ENCODE measurements at places on chromosomes 6 and 20. TPM values are rescaled to one million over a fixed set of nuclear protein-coding genes. Genes with fewer than 3 reads are reported as not detected.

GRCh38 chr6:33702345-33702977, 9.0 kb downstream of the UQCC2 start:
- peak; percentile 14 for DNase-seq

GRCh38 chr6:313087-313486, 20.8 kb downstream of the DUSP22 start:
- DNase-seq, result no peak

DNA sequence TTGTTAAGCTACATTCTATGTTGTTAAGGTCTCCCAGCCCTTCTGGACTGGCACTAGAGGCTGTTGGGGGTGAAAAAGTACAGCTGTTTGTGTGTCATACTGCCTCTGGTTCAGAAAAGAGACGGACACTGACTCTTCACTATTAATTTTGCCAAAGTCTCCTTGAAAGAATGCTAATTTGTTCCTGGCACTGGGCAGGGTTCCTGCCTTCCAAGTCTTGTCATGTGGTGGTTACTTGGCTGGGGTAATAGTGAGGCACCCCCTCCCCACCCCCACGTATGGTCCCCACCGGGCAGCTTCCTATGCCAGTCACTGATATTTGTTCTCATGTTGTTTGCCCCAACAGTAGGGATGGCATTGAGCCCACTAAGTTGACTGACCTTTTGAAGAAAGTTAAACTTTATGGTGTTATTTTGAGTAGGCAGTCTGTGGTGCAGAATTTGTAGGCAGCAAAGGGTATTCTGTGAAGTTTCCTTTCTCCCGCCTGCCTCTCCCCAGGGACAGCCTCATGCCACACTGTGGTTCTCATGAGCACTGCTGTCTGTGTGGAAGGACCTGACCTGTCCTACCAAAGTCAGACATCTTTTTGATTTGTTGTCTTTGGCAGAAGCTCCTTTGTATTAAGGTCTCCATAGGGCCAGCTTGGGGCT, 8.7 kb downstream of the CDS2 start:
- DNase-seq, result no peak

- DNase-seq, result peak; percentile 45
Observed at GRCh38 chr6:170043150-170043819, 247.6 kb downstream of the DLL1 start.

DNA sequence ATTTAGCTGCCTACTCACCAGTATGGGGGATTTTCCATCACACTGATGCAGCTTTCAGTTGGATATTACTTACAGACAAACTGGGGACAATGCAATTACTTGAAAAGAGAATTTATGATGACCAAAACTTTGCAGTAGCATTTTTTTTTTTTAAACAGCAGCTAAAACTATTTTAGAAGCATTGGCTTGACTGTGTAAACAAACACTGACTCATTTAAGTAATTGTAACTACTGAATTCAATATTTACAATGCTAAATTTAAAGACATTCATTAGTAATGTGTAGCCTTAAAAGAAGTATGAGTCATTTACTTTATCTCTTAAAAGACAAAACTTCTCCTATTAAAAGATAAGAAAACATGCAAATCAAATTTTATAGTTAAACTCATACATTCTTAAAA, 295.9 kb upstream of the FERMT1 start:
- DNase-seq, result no peak

- no peak for DNase-seq
Observed at GRCh38 chr20:8330785-8331695, 199.0 kb downstream of the PLCB1 start.

Gene OR2J3
- total RNA-seq, result not detected

Gene SIRPB2
- 5.4 TPM for total RNA-seq

Gene DTD1
- 18.9 TPM for total RNA-seq

Gene EPPIN
- not detected for total RNA-seq

Gene RBM12
- 44.6 TPM for total RNA-seq
